ENCODE measurements at places on chromosomes 4 and X. TPM values are rescaled to one million over a fixed set of nuclear protein-coding genes. Genes with fewer than 3 reads are reported as not detected.

GRCh38 chr4:114034189-114034588, 54.7 kb upstream of the ARSJ start:
- H3K27me3 ChIP-seq, result no peaks in the 10 kb centered on the region
- no peak for DNase-seq
- no peak overlapping the region for H3K27ac ChIP-seq
- H3K4me1 ChIP-seq, result no peaks in the 10 kb centered on the region
- H3K36me3 ChIP-seq, result no peaks in the 10 kb centered on the region
- no peak overlapping the region for H3K4me3 ChIP-seq

Gene PLS3
- 129 TPM for total RNA-seq

Gene TKTL2
- not detected for total RNA-seq

- no peak overlapping the region for H3K4me3 ChIP-seq
- no peak overlapping the region for H3K27ac ChIP-seq
- no peaks in the 10 kb centered on the region for H3K4me1 ChIP-seq
- H3K27me3 ChIP-seq, result no peaks in the 10 kb centered on the region
These were observed 290.7 kb upstream of the TENM3 start for GRCh38 chr4:181952478-181952877.

Measured in uterus (tissue), 4 donors.